CD4-positive, alpha-beta T cell treated with Interleukin-2 at 100 ng/mL for 4 hours (primary cell): ENCODE measurements at places on chromosomes 7 and 10.

DNA sequence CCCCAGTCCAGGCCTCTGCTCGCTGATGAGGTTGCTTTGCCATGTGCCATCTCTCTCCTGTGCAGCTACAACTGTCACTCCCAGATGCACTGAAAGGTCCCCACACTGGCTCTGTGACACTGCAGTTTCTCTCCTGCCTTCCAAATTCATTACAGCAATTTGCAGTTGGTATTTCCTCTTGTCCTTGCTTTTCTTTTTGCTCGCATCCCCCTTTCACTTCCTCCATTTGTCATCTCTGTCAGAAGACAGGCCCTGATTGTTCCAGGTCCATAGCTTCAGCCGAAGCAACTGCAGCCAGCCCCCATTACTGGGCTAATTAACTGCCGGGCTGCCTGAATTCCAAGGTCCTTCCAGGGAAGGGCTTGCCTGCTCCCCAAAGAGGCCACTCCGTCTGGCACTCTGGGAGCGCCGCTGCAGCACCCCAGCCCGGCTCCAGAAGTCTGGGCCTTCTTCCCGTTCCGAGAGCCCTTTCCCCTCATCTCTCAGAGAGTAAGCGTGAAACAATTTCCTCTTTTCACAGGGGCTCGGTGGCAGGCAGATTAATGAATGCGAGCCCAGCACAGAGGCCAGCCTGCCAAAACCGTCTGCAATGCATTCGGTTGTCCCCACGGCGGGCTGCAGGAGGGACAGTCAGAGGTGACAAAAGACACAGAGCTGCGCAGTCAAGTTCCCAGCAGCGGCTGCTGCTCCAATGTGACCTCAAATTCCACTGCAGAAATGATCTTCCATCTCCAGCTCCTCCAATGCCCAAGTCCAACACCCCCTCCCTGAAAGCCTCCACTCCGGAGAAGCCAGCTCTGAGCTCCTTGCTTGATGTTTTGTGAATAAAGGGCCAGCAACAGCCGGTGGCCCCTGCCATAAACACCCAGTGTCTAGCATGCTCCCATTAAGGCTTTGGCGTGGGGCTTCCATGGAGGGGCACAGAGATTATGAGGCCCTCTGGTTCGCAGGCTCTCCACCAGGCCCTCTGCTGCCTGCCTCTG is 279.4 kb upstream of the HABP2 start:
- peak; percentile 2 for DNase-seq

GRCh38 chr7:95398155-95398940 is 2.2 kb upstream of the PON3 start:
- DNase-seq: no peak

DNA sequence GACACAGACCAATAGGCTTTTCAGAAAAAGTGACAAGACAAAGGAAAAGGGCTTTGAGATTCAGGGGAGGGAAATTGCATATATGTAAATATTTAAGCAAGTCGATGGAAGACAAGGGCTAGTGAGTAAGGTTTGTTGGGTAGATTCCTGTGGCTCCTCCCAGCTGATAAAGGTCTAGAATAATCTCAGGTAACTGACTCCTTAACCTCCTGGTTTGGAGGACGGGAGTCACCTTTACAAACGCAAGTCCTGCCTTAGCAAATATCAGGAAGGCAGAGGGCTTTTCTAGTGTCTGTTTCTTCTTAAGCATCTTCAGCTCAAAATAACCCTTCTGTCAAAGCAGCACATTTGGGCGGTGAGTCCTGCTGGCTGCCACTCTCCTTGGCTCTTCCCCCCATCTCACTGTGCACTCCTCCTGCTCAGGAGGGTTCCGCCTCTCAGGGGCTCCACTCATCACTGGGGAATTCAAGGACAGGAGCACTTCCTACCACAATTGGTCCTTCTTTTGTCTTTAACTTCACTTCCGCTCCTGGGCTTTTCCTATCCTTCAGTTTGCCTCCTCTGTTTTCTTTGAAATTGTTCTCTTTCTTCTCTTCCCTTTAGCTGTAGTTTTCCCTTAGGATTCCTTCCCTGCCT is 496.3 kb upstream of the KLF6 start:
- no peak for DNase-seq

- no peak for DNase-seq
These were observed 517.4 kb upstream of the ZMIZ1 start for GRCh38 chr10:78551184-78552005.

GRCh38 chr7:18552943-18553604 is 57.5 kb downstream of the HDAC9 start:
- DNase-seq: no peak

DNA sequence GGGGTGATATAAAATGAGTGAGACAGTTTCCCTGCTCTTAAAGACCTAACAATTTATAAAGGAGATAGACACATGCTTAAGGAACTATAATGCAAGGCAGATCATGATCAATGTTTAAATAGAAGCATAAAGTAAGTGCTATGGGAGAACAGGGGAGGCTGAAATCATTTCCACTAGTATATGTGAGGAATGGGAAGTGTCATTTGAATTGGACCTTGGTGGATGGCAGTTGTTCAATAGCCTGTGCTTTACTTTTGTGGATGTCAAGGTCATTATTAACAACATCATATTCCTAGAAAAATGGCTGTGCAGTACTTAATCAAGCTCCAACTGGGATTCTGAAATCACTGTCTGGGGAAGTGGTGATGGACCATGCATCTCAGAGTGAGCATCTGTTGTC is 14.7 kb downstream of the NPY start:
- no peak for DNase-seq

DNA sequence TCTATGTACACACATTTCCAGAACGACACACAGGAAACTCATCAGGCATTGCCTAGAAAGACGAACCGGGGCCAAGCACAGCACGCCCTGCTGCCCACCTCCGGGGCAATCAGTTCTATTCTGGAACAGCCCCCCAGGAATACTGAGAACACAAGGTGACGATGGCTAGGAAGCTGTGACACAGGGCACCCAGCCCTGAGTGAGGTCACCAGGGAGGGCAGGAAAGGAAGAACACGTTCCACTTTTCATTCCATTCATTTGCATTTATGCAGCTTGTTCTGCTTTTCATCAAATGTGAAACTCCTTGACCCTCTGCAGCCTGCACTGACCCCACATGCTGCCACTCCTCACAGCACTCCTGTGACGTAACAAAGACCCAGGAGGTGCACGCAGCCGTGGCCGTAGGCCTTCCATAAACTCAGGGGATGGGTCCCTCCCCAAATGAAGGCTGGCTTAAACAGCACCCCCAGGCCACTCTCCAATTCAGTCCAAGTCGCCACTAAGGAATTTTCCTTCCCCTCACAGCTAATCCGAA is 28.9 kb downstream of the MAD1L1 start:
- DNase-seq: no peak

GRCh38 chr7:129225206-129225930 is 538 bp downstream of the AHCYL2 start:
- DNase-seq: peak; percentile 38

DNA sequence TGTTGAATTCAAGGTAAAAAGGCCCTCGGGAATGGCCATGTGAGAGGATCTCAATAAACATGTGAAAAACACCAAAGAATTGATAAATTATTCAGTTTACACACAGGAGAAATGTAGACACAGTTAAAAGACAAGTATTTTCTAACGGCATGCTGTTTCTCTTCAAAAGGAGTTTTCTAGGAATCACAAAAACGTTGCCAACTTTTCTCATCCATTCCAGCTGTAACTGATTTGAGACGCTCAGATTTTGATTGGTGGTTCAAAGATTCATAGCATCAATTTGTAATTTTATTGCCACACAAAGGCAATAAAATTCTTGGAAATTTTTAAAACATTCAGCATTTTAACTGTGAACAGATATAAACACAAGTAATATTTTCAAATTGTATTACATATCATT is 384.9 kb upstream of the PFKP start:
- DNase-seq: no peak

DNA sequence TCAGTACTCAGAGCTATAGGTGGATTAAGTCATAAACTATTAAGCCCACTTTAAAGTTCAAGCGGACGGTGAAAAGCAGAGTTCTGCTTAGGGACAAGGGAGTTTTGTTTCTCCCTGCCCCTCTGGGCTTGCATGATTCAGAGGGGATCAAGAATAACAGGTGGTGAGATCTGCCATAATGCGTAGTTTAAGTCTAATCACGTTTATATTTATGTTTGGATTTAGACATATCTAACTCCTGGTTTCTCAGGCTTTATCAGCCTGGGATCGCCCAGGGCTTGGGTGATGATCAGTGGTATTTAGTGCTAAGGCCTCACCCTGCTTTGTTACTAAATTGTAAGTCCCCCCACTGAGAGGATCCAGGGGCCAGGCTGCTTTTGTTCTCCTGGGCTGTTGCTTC is 335.4 kb upstream of the NRP1 start:
- DNase-seq: no peak

- peak; percentile 38 for DNase-seq
These were observed 42.6 kb upstream of the CC2D2B start for GRCh38 chr10:95864906-95865813.

- no peak for DNase-seq
These were observed 870 bp downstream of the FZD1 start for GRCh38 chr7:91264924-91265681.

DNA sequence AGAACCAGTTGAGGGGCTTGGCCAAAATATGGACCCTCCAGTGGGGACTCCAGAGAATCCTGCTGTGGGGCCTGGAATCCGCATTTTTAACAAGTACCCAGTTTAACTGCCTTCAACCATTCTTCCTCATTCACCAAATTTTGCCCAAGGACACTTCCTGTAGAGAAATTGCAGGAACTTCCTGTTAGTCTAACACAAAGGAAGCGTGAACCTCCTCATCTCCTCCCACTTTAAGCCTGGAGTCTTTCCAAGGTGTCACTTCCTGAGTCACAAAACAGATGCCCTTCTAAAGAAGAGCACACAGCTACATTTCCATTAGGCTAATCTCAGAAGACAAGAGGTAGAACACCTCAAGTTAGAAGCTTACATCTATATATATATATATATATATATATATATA is 188.4 kb downstream of the PPP1R17 start:
- no peak for DNase-seq
